Skin of body (tissue), 3 donors: ENCODE measurements at places on chromosomes 1 and 21. TPM values are rescaled to one million over a fixed set of nuclear protein-coding genes. Genes with fewer than 3 reads are reported as not detected.

Gene CFAP57
- 0.39 TPM for total RNA-seq

Gene NHLH1
- 0.20 TPM for total RNA-seq

Gene ZBED6
- total RNA-seq: 24.9 TPM

Gene PLPP3
- total RNA-seq: 124 TPM

Gene TRIM45
- total RNA-seq: 6.9 TPM

Gene ZNF683
- not detected for total RNA-seq

Gene OMA1
- 39.4 TPM for total RNA-seq

Gene IGSF9
- 8.4 TPM for total RNA-seq

Gene KRTAP10-3
- total RNA-seq: not detected

Gene GPA33
- 0.10 TPM for total RNA-seq

Gene MYOM3
- 32.7 TPM for total RNA-seq

Gene MATN1
- 1.4 TPM for total RNA-seq

Gene BTBD19
- total RNA-seq: 3.5 TPM

Gene OLFML2B
- total RNA-seq: 25.3 TPM

Gene ADSS2
- 32.3 TPM for total RNA-seq

Gene PEX19
- 50.1 TPM for total RNA-seq

Gene CACHD1
- total RNA-seq: 25.4 TPM
